ENCODE measurements at places on chromosomes 11 and 22.

DNA sequence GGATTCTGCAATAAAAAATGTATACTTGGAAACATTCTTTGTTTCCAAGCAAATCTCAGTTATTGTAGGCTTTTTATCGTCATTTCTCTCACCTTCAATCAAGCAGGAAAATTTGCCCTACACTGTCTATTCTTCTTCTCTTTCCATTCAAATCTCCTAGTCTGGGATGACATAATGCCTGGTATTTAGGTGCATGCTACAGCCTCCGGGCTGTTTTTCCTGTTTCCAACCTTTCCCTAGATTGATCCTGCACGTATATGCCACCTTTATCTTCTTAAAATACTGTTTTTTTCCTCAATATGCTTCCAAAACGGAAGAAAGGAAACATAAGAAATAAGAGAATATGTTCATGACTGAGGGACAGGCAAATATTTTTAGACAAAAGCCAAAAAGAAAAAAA is 249.1 kb upstream of the UBASH3B start:
- no peak for DNase-seq

DNA sequence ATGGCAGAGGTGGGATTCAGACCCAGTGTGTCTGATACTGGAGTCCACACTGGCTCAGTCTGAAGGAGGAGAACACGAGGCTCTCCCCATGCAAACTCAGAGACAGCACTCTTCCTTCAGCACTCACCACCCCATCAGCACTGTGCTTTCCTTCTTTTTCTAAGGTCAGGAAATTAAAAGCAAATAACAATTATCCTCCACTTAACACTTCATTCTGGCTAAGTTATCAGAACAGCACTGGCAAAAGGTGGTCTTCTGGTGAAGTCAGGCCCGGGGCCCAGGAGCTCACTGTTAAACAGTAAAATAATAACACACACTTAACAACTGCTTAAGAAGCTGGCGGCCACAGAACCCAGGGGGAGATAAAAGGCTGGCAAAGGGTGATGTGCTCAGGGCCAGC is 107.1 kb downstream of the NAT10 start:
- DNase-seq = no peak

DNA sequence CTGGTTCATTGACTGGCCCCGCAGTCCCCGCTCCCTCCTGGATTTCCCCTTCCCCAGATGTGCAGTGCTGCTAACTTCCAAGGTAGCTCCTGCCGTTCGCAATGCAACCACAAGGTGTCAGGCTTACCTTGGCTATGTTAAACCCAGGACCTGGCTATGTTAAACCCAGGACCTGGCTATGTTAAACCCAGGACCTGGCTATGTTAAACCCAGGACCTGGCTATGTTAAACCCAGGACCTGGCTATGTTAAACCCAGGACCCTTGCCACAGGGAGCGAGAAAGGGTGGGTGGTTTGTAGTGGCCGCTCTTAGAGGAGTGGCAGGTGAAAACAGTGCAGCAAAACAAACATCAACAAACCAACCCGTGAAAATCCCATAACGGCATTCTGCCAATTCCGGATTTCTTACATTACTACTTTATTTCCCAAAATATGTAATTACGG is 2.9 kb upstream of the ADAMTS8 start:
- DNase-seq = peak; percentile 31

GRCh38 chr11:111560800-111561199 is 20.3 kb downstream of the LAYN start:
- no peak for DNase-seq

DNA sequence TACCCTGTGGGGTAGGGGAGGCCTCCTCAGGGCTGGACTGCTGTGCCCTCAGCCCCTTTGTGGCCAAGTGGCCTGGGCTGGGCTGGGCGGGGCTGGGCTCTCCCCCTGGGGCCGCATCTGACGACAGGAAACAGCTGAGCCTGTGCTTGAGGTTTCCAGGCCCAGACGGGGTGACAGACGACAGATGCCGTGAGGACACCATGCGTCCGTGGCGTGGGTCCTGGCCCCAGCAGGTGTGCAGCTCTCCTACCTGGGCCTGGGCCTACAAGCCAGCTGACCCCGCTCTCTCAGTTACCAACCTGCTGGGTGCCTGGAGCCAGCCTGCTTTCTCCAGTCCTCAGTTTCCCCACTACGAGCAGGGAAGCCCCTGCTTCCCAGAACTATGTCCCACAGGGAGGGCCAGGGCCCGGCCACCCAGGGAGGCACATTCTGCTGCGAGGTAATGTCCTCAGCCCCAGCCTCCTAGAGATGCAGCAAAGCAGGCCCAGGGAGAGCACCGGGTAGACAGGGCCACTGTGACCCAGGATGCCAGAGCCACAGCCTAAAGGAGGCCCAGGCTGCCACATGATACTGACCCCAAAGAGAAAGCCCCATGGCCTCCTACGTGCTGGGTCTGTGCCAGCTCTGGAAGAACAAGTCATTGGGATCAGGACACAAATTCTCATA is 181.3 kb downstream of the IGLL1 start:
- DNase-seq = no peak

GRCh38 chr11:35046681-35047080 is 92.3 kb upstream of the CD44 start:
- no peak for DNase-seq

- no peak for DNase-seq
Measured at GRCh38 chr11:77771135-77771534, 49.4 kb downstream of the RSF1 start.

DNA sequence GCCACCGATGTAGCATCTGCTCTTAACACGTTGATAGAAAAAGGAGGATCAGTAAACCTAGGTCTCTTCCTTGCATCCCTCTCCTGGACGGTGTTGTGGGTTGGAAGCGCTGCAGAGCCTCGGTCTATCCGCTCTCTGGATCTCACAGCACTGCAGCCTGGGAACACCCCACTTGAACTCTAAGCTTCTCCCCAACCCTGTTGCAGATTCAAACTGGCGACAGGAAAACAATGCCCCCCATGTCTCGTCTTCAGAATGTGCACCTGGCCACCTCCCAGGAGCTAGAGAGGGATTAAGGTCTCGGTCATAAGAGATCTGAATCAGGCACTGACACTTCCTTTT is 454 bp downstream of the TMEM218 start:
- DNase-seq = no peak

DNA sequence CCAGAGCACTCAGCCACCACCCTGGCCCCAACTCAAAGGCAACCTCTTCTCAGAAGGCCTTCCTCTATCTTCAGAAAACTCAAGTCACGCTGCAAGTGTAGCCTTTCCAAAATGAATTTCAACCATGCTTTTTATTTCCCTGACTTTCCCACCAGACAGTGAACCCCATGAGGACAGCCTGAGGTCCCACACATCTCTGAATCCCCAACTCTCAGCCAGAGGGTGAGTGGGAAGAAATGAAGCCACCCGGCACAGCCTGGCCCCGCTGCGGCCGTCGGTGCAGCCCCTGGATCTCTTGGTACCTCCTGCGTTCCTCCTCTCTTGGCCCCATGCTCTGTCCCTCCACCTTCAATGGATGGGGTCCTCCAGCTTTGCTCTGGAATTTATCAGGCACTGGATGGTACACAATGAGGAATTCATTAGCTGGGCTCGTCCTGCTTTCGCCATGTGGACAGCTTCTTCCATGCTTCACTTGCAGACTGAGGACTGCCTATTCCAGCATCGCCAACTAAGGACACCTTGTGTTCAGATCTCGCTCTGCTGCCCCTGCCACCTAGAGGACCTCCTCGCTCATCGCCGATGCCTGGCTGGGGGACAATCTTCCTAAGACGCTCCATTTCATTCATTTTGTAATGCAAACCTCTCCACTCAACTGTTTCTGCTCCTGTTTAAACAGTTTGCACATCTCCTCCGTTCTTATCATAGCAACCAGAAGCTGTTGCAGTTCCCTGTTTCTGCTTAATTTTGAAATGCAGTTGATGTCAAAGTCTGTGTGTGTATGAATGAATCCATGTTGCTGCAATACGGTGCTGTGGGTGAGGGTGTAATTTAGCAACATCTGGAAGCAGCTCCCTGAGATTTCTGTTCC is 672.1 kb downstream of the TBC1D22A start:
- DNase-seq = no peak

- no peak for DNase-seq
Measured at GRCh38 chr11:73074319-73074718, 67.8 kb downstream of the FCHSD2 start.

GRCh38 chr11:9977554-9977953 is 313.7 kb downstream of the SWAP70 start:
- no peak for DNase-seq

GRCh38 chr11:19526119-19526518 is 186.5 kb upstream of the NAV2 start:
- DNase-seq = no peak

GRCh38 chr11:32962016-32962415 is 53.7 kb upstream of the DEPDC7 start:
- DNase-seq = no peak

- no peak for DNase-seq
Measured at GRCh38 chr22:29872989-29873388, 10.0 kb upstream of the MTMR3 start.

DNA sequence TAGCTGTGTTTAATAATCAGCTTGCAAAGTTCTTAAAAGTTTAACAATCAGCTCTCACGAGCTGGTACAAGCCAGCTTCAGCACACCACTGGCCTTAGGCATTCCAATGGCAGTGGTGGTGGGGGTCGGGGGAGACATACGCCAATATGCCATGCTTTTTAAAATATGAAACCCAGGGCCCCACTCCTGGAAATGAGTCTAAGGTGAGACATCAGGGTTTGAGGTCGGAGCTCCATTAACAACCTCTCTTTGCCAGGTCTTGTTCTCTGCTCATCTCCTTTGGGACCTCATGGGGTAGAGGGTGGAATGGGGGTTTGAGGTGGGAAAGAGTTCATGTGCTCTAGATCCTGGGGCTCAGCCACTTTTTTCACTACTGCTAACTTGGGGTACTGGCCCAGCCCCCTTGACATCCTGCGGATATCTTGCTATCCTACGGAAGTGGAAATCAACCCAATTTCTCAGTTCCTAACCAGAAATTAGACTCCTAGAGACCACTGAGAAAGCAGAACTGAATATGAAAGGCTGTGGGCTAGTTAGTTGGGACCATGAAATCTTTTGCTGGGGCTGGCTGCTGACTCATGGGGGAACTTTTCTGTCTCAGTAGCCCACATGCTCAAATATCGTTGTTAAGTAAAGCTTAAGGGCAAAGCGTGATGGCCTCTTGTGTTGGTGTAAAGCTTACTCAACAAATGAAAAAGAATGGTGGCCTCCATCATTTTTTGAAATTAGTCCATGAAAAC is 90.1 kb downstream of the PDHX start:
- DNase-seq = peak; percentile 25

DNA sequence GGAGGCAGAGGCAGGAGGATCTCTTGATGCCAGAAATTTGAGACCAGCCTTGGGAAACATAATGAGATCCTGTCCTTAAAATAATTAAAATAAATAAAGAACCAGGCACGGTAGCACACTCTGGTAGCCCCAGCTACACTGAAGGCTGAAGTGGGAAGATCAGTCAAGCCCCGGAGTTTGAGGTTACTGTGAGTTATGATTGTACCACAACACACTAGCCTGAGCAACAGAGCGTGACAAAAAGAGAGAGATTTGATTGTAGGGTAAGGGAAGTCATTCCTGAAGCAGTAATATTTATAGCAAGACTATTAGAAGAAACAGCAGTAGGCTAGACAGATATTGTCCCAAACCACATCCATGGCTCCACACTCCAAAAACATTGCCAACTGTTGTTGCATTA is 1408.4 kb upstream of the TENM4 start:
- no peak for DNase-seq

GRCh38 chr11:106233191-106233590 is 155.7 kb downstream of the AASDHPPT start:
- DNase-seq = no peak

DNA sequence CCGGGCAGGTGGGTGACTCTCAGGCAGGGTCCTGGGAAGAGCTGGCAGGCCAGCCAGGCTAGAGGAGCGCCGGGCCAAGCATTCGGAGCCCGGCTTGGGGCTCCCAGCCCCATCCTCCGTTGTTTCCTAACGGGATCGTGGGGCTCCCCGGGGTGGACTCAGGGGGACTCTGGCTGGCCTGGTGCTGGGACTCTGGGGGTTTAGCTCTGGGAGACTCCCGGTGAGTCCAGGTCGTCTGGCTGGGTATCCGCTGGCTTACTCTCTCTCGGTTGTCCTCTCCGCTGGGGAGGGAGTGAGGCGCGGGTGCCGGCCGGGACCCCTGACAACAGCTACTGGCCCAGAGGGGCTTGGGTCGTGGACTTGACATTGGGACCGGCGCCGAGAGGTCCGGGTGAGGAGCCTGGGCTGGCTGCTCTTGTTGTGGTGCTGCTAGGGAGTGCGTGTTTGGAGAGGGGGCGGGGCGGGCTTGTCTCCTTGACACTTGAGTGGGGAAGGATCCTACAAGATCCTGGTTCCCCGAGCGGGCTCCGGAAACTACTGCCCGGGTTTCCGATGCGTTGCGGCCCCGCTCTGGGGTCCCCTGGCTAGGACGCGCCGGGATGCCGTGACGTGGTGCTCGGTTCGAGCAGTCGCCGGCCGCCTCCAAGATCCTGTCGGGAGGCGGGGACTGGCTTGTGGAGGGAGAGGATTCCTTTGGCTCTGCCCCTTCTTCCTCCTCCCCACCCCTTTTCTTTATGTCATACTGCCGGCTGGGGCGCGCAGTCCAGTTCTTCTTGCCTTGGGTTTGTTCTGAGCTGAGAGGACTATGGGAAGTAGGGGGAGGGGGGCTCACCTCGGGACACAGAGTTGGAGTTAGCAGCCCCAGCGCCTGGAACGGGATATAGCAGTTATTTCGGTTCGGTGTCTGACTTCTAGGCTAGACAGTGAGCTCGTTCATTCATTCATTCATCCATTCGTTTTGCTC is 585 bp downstream of the EMSY start:
- DNase-seq = peak; percentile 47

DNA sequence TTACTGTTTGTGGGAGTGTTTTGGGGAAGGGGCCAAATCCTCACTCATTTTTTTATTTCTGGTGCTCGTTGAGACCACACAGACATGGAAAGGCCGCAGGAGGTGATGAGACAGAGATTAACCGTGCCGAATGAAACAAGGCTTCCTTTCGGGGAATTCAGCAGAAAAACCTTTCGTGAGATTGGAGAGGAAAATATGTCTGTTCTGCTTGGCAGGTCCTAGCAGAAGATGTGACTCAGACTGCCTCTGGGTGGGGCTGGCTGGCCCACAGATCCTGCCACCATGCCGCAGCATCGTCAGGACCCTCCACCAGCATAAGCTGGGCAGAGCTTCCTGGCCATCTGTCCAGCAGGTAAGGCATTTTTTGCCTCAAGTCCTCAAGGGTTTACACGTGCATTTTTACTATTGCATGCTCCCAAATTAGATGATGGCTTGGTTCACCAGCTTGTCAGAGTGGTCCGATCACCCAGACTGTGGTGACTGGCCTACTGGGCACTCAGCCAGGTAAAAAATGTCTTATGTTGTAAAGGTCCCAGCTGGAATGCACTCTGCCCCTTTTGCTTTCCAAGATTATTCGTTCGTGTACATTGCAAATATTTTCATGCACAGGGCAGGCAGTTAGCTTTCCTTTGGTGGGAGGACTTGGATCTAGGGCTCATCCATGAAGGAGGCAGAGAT is 1.5 kb downstream of the DDB2 start:
- peak; percentile 29 for DNase-seq

- DNase-seq = no peak
Measured at GRCh38 chr22:38709306-38709705, 3.6 kb downstream of the GTPBP1 start.
